Spinal cord (tissue), 10 donors: ENCODE measurements at places on chromosomes 7 and 10. TPM values are rescaled to one million over a fixed set of nuclear protein-coding genes. Genes with fewer than 3 reads are reported as not detected.
A peak's percentile ranks its signal among the peaks of the same experiment; 100 is the strongest.

GRCh38 chr7:74525881-74526280 is 72.2 kb downstream of the GTF2IRD1 start:
- H3K27ac ChIP-seq, result no peak overlapping the region
- H3K4me1 ChIP-seq, result no peaks in the 10 kb centered on the region
- no peak overlapping the region for H3K4me3 ChIP-seq
- no peaks in the 10 kb centered on the region for H3K27me3 ChIP-seq
- H3K36me3 ChIP-seq, result peaks cover 83% of the 10 kb centered on the region

GRCh38 chr7:91041901-91042484 is 222.2 kb upstream of the FZD1 start:
- H3K4me3 ChIP-seq, result no peak overlapping the region
- no peaks in the 10 kb centered on the region for H3K36me3 ChIP-seq

DNA sequence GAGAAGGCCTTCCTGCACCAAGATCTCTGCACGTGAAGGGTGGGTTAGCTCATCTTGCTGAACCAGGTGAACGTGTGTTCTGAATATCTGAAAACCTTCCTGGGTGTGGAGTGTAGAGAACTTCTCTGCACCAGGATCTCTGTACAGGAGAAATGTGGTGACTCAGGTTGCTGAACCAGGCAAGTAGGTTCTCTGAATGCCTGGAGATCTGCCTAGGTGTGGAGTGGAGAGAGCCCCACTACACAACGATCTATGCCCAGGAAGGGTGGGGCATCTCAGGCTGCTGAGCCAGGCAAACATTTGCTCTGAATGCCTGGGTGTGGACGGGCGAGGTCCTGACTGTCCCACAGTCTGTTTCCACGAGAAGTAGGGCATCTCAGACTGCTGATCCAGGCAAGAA is 1002.3 kb upstream of the KCND2 start:
- no peak overlapping the region for H3K27ac ChIP-seq
- H3K27me3 ChIP-seq, result no peaks in the 10 kb centered on the region
- H3K36me3 ChIP-seq, result no peaks in the 10 kb centered on the region

DNA sequence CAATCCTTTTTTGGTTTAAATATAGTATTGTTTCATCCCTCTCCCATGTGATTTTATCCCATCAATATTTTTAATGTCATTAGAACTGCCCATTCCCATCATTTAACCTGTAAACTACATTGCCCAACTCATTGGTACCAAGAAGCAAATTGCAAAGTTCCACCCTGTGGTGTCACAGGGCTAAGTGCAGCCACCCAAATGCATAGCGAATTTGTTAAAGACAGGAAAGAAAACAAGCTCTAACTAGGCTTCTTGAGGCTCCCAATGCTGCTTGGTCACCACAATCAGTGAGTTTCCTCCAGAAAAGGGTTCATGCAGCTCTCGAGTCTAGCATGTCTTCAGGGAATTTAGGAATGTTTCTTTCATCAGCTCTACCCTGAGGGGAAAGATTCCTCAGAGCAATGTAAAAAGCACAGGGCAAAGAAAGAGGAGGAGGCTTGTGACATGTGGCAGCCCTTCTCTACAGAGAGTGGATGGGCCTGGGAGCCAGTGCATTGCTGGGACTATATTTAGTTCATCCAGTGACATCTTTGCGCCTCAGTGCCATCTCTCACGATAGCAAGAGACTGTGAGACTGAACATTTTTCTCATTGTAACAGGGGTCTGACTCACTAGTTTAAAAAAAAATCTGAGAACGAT is 58.1 kb downstream of the CAV1 start:
- no peak for DNase-seq
- no peaks in the 10 kb centered on the region for H3K27me3 ChIP-seq
- no peaks in the 10 kb centered on the region for H3K36me3 ChIP-seq
- no peak overlapping the region for H3K4me3 ChIP-seq
- H3K27ac ChIP-seq, result no peak overlapping the region

GRCh38 chr10:35300063-35300699 is 36.1 kb upstream of the CCNY start:
- H3K4me1 ChIP-seq, result no peaks in the 10 kb centered on the region
- H3K27me3 ChIP-seq, result no peaks in the 10 kb centered on the region
- no peak for DNase-seq
- H3K36me3 ChIP-seq, result no peaks in the 10 kb centered on the region
- no peak overlapping the region for H3K4me3 ChIP-seq

GRCh38 chr10:110746969-110747608 is 103.0 kb downstream of the RBM20 start:
- no peaks in the 10 kb centered on the region for H3K4me1 ChIP-seq
- H3K36me3 ChIP-seq, result no peaks in the 10 kb centered on the region
- DNase-seq, result no peak
- H3K27me3 ChIP-seq, result no peaks in the 10 kb centered on the region

DNA sequence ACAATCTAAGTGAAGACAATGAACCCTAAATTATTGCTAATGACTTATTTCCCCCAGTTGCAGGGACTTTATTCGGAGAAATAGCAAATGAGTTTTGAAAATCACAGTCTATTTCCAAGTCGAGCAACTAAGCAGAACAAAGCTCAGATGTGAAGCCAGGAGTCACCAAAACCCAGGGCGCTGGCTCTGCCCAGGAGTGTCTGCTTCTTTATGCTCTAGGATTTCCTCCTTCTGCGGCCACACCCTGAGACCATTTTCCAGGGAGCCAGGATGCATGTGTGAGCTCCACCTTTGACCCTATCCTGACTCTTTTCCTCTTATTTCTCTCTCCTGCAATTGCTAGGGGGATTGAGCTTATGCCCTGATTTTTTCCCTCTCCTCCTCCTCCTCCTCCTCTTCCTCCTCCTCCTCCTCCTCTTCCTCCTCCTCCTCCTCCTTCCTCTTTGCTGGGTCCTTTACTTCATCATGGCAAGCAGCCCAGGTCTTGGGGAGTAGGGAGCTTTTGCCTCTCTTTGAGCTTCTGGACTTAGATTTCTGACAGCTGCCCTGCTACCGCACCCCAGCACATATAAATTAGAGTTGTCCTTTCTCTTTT is 234.4 kb downstream of the ARL4A start:
- no peaks in the 10 kb centered on the region for H3K36me3 ChIP-seq
- DNase-seq, result no peak
- no peak overlapping the region for H3K4me3 ChIP-seq
- H3K27ac ChIP-seq, result no peak overlapping the region
- H3K27me3 ChIP-seq, result no peaks in the 10 kb centered on the region
- H3K4me1 ChIP-seq, result no peaks in the 10 kb centered on the region

GRCh38 chr7:150514748-150515222 is at the start of gene GIMAP7:
Gene GIMAP7 (plus strand): TSS chr7:150514872. CDS start chr7:150519975, 5,103 bp downstream.
- no peaks in the 10 kb centered on the region for H3K36me3 ChIP-seq
- no peaks in the 10 kb centered on the region for H3K27me3 ChIP-seq
- no peaks in the 10 kb centered on the region for H3K4me1 ChIP-seq
- peak within 1 kb of the TSS; percentile 25 for H3K27ac ChIP-seq
- no peak for DNase-seq
- peak within 1 kb of the TSS; percentile 24 for H3K4me3 ChIP-seq

- no peaks in the 10 kb centered on the region for H3K27me3 ChIP-seq
- H3K27ac ChIP-seq, result no peak overlapping the region
- H3K36me3 ChIP-seq, result no peaks in the 10 kb centered on the region
- peaks cover 16% of the 10 kb centered on the region for H3K4me1 ChIP-seq
Observed at GRCh38 chr7:36272211-36272566, 117.5 kb upstream of the ANLN start.

GRCh38 chr7:87369216-87369615 is 23.8 kb downstream of the CROT start:
- no peaks in the 10 kb centered on the region for H3K27me3 ChIP-seq
- no peak overlapping the region for H3K4me3 ChIP-seq
- H3K36me3 ChIP-seq, result peaks cover 7% of the 10 kb centered on the region
- no peak for DNase-seq
- no peak overlapping the region for H3K27ac ChIP-seq
- no peaks in the 10 kb centered on the region for H3K4me1 ChIP-seq

GRCh38 chr7:105602325-105603305 is 21.3 kb upstream of the EFCAB10 start:
- DNase-seq, result peak; percentile 21
- H3K4me1 ChIP-seq, result peaks cover 3% of the 10 kb centered on the region
- H3K4me3 ChIP-seq, result no peak overlapping the region
- no peaks in the 10 kb centered on the region for H3K27me3 ChIP-seq
- no peaks in the 10 kb centered on the region for H3K36me3 ChIP-seq

DNA sequence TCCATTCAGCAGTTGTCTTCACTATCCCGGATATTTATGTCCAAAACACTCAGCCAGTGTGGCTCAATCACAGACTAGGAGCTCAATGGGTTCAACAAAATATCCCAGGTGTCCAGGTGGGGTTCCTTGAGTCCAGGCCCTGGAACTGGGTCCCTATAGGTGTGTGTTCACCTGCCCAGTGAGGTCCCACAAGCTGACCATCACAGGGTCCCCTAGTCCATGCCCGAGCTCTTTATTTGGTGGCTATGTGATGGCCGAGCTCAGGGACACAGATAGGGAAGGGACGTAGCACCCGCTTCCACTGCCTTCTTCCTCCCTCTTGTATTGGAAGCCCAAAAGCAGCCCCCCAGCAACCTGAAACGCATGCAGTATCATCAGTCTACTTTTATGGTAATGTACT is 78.9 kb upstream of the DDC start:
- H3K4me3 ChIP-seq, result no peak overlapping the region
- H3K27me3 ChIP-seq, result no peaks in the 10 kb centered on the region
- peaks cover 7% of the 10 kb centered on the region for H3K4me1 ChIP-seq
- no peak overlapping the region for H3K27ac ChIP-seq
- DNase-seq, result no peak
- H3K36me3 ChIP-seq, result no peaks in the 10 kb centered on the region

DNA sequence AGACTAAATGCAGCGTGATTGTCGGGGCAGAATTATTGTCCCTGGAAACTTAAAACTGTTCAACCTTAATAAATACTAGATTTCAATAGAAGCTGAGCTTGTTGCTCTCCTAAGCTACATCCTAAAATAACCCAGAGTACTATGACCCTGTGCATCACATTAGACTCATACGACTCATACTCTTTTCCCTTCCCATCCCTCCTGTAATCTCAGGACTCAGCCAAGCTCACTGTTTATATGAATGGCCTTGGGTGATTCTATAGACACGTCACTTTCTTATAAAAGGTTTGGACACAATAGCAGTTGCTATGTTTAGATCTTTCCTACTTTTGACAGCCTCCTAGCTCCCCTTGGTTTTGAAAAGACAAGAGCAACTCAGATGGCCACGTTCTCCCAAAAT is 17.2 kb downstream of the TCF7L2 start:
- no peaks in the 10 kb centered on the region for H3K36me3 ChIP-seq
- H3K4me1 ChIP-seq, result peaks cover 11% of the 10 kb centered on the region
- H3K4me3 ChIP-seq, result no peak overlapping the region
- no peak for DNase-seq
- no peak overlapping the region for H3K27ac ChIP-seq
- no peaks in the 10 kb centered on the region for H3K27me3 ChIP-seq

DNA sequence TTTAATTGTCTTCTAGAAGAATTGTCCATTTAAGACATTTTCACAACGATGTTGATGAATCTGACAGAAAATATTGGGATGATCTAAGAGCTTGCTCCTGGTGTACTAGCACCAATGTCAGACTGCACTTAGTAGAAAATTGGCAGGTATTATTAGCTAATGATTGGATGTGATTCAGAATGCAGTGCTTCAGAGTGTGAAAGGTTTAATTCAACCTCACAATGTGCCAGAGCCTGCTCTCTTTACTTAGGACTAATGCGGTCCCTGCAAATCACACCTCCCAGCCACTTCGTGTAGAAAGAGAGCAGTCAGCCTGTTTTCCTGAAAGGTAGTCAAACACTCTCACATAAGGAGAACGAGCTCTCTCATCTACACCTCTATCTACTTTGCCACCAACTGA is 197.5 kb downstream of the ZNF438 start:
- peaks cover 2% of the 10 kb centered on the region for H3K36me3 ChIP-seq
- no peaks in the 10 kb centered on the region for H3K27me3 ChIP-seq
- DNase-seq, result no peak
- peaks cover 30% of the 10 kb centered on the region for H3K4me1 ChIP-seq
- no peak overlapping the region for H3K27ac ChIP-seq

DNA sequence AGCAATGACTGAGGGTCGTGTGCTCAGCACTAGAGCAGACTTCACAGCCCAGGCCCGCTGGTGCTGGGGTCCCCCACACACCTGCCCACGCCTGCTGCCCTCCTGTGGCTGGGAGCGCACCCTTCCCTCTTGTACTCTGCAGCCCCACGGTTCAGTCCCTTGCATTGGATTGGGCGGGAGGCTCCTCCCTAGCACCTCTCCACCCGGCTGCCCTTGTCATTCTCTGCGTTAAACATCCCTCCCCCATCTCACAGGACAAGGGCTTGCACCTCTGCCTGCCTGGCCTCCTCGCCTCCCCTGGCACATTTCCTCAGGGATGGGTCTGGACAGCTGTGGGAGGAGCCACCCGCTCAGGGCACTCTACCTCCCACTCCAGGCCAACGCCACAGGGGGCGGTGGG is 68.6 kb downstream of the ALOX5 start:
- DNase-seq, result no peak
- H3K36me3 ChIP-seq, result peaks cover 18% of the 10 kb centered on the region
- no peak overlapping the region for H3K27ac ChIP-seq
- peaks cover 10% of the 10 kb centered on the region for H3K4me1 ChIP-seq
- no peaks in the 10 kb centered on the region for H3K27me3 ChIP-seq

DNA sequence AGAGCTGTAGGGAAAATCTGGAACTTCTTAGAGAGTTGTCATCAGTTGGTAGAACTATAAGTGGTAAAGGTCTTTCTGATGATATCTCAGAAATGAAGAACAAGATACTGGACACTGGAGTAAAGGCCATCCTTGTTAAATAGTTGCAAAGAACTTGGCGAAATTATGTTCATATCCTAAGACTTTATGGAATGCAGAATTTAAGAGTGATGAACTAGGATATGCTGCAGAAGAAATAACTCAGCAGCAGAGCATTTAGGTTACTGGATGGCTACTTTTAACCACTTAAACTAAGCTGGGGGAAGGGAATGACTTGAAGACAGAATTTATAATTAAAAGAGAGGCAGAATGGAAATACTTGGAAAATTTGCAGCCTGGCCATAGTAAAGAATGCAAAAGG is 23.7 kb downstream of the PTEN start:
- no peaks in the 10 kb centered on the region for H3K4me1 ChIP-seq
- no peaks in the 10 kb centered on the region for H3K27me3 ChIP-seq
- H3K4me3 ChIP-seq, result no peak overlapping the region
- no peak for DNase-seq
- peaks cover 6% of the 10 kb centered on the region for H3K36me3 ChIP-seq

The CLRN3 gene
- 0.18 TPM for polyA plus RNA-seq

The APBB1IP gene
- 20.4 TPM for polyA plus RNA-seq

The FRAT1 gene
- 7.3 TPM for polyA plus RNA-seq

The C7orf33 gene
- polyA plus RNA-seq, result not detected

The ZNF804B gene
- polyA plus RNA-seq, result 0.96 TPM

The GLCCI1 gene
- polyA plus RNA-seq, result 40.1 TPM

The STEAP4 gene
- 0.32 TPM for polyA plus RNA-seq

The ZMIZ1 gene
- polyA plus RNA-seq, result 171 TPM

The MBL2 gene
- not detected for polyA plus RNA-seq

The SSC4D gene
- 3.1 TPM for polyA plus RNA-seq

The TMEM213 gene
- polyA plus RNA-seq, result 0.77 TPM

The MYPN gene
- polyA plus RNA-seq, result 0.23 TPM

The EVX1 gene
- 1.3 TPM for polyA plus RNA-seq
